ENCODE measurements at places on chromosomes 5 and 9.

GRCh38 chr5:120567921-120568320 lies 103.8 kb downstream of the PRR16 start:
- DNase-seq = no peak

- no peak for DNase-seq
Measured at GRCh38 chr5:15763754-15764153, 263.8 kb downstream of the FBXL7 start.

GRCh38 chr9:33202552-33203201 lies 35.5 kb upstream of the B4GALT1 start:
- DNase-seq = no peak

- DNase-seq = peak; percentile 67
Measured at GRCh38 chr5:150175536-150175935, 9.0 kb downstream of the CDX1 start.

- no peak for DNase-seq
Measured at GRCh38 chr5:114789773-114790402, 379.8 kb downstream of the TRIM36 start.

DNA sequence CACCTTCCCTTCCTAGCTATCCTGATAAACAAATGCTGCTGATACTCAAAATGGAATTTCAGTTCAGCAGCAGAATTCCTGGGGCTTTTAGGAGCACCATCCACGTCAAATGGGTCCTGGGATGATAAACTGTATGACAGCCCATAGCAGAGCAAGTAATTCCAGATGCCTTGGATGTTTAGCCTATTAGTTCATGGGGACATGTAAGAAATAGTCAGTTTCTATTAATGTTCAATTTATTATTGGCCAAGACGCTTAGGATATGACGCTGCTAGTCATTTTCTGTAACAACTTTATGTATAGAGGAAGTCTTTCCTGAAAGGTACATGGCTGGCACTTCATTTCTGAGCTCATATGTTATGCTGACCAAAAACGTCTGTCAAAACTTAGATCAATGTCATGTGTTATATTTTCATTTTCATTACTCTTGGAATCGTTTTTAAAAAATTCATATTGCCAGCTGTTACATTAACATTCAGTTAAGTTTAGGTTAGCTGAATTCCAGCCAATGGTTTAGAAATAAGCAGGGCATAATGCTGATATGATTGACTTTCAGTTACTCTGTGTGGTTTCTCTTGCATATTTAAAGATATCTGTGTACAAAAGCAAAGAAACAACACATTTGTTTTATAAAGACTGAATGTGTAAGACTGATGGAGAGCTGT lies 243.8 kb downstream of the CSNK1G3 start:
- no peak for DNase-seq

- DNase-seq = peak; percentile 36
Measured at GRCh38 chr5:168734620-168735300, 155.6 kb upstream of the PANK3 start.

DNA sequence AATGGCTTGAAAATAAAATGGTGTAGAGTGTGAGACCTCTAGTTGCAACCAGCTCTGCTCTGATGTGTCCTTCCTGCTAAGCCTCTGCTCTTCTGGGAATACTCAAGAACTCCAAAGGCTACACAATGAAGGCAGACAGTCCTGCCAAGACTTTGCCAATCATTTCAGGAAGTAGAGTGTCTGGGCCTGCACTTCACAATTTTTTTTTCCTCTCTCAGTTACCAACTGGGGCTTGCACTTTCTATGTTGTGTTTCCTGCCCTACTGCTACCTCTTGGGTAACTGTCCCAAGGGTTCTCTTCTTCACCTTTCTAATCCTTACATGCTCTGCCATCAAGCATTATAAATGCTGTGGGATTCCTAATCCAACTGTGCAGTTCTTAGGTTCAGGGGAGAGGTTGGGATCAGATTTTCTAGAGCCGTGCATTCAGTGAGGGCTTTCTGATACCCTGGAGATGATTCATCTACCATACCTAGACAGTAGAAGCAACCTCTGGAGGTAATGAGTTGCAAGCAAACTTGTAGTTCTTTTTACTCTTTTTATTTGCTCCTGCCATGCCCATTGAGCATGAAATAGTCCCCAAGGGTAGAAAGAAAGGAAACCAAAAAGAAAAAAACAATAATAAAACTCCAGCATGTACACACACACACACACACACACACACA lies 365.9 kb downstream of the MLLT3 start:
- DNase-seq = no peak

Data from ecto neural progenitor cell (in vitro differentiated cells).